ENCODE measurements at places on chromosomes 5 and 9.

DNA sequence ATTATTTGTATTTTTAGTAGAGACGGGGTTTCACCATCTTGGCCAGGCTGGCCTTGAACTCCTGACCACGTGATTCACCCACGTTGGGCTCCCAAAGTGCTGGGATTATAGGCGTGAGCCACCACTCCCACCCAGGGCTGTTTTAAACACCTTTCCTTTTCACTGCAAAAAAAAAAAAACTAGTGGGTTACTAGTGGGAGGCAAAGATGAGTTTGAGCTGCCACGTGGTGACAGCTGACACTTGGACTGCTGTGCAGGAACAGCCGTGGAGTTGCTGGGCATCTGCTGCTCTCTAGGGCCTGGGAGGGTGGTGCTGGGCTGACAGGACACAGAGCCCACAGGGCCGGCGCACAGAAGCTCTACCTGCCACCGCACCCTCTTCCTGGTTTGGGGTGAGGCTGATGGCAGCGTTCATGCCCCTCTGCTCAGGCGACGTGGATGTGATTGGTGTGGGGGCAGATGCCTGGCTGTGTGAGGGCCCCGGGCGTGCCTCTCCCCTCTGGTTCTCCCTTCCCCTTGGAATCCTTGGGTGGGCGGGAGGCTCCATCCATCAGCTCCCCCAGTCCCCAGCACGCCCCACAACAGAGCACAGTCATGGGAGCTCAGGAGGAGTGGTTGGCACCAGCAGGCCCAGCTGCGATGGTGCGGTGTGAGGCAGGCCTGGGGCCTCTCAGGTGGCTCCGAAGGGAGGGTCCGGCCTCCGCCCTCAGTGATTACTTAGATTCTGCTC, 16.9 kb downstream of the RABL6 start:
- no peak for DNase-seq

DNA sequence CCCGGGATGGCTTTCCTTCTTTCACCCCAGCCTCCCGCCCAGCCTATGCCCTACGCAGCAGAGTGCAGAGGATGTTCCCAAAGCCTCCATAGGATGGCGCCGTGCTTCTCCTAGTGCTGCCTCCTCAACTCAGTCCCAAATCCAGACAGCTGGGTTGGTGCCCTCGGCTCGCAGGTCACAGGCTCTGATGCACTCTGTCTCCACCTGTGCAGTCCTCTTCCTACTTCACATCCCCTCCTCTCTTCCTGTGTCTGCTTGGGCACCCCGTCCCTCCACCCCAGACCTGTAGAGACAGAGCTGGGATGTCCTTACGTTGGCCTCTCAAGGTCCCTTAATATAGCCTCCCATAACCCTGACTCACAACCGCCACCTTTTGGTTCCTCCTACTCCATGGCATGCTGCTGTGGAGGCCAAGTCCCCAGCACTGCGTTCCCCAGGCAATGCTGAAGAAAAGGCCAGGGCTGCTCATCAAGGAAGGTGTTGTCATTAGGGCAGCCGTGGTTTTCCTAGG, 314.4 kb downstream of the GADD45G start:
- peak; percentile 41 for DNase-seq

- peak; percentile 90 for DNase-seq
These were observed 85.2 kb upstream of the ZBTB43 start for GRCh38 chr9:126719618-126720031.

- DNase-seq = no peak
These were observed 431 bp downstream of the RNF208 start for GRCh38 chr9:137221506-137222111.

GRCh38 chr9:127424676-127424999, 456 bp downstream of the ZNF79 start:
- DNase-seq = peak; percentile 24

- no peak for DNase-seq
These were observed 154.1 kb downstream of the TAF11L14 start for GRCh38 chr5:17788351-17788750.

DNA sequence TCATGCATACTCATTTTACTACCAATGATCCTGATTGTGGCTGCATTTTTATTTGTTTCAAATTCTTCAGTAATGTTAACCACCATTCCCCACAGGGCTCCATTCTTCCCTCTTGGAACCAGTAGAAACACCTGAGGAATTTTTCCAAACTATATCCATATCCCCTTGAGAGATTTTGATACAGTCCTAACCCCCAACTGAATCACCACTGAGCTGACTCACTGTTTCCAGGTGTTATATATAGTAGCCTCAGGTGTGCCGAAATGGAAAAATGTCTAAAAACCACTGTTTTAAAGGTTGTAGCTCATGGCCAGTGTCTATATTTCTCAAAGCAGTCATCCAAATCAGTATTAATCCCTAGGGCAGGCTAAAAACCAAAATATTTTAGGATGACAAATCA, 85.2 kb downstream of the MRPS27 start:
- no peak for DNase-seq

- no peak for DNase-seq
These were observed 24.5 kb downstream of the POLK start for GRCh38 chr5:75536147-75536546.

- no peak for DNase-seq
These were observed 28.2 kb upstream of the CPLX2 start for GRCh38 chr5:175842951-175843793.
